Activated CD4-positive, alpha-beta T cell treated with anti-CD3 and anti-CD28 coated beads, Interleukin-2, amount 50 U/mL, for 4 hours (primary cell): ENCODE measurements at places on chromosomes 4 and X.

DNA sequence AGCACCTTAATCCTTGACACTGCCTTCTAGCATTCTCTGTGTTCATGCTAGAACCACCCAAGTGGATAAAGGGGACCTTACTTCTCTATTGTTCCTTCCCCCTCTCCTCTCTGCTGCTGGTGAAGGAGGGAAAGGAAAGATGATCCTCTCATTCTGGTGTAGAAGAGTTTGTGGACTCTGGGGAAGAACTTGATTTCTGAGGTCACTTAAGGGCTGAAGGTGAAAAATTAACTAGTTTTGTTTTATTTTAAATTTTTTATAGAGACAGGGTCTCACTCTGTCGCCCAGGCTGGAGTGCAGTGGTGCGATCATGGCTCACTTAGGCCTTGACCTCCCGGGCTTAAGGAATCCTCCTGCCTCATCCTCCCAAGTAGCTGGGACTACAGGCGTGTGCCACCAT is 29.8 kb downstream of the SMS start:
- DNase-seq = no peak

GRCh38 chrX:6917666-6918065 is 229.8 kb upstream of the STS start:
- DNase-seq = no peak

DNA sequence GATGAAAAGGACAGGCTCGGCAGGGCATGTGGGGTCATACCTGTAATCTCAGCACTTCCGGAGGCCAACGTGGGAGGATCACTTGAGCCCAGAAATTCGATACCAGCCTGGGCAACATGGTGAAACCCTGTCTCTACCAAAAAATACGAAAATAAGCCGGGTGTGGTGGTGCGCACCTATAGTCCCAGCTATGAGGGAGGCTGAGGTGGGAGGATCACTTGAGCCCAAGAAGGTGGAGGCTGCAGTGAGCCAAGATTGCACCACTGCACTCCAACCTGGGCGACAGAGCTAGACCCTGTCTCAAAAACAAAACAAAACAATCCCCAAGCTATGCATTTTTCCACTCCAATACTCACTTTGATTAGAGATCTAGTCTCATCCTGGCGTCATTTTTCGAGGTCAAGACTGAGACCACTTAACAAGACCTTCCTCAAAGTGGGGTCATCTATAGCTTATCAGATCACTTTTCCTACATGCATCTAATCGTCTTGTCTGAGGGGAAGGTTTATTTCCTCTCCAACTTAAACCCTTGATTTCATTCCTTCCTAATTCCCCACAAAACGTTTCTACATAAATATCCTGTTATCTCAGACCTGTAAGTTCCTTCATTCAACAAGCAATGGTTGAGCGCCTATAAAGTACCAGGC is 1.3 kb downstream of the NKAP start:
- DNase-seq = no peak

GRCh38 chr4:116537828-116538227 is 547.5 kb downstream of the TRAM1L1 start:
- DNase-seq = no peak

DNA sequence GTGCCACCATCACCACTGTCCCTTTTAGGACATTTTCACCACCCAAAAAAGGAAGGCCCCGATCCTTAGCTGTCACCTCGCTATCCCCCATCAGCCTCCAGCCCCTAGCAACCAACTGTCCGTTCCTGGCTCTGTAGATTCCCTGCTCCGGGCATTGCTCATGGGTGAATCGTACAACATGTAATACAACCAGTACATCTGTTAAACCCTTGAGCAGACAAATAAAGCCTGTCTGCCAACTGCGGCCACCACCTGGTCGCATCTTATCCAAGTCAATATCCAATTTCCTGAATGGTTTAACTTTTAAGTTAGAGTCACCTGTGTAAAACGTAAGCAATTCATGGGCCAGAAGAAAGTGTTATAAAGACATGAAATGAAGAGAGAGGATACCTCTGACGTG is 251.9 kb downstream of the AFAP1 start:
- no peak for DNase-seq

GRCh38 chrX:125520029-125520428 is 200.4 kb downstream of the TEX13C start:
- DNase-seq = no peak

GRCh38 chrX:136496186-136496763 is 1.1 kb upstream of the HTATSF1 start:
- no peak for DNase-seq

DNA sequence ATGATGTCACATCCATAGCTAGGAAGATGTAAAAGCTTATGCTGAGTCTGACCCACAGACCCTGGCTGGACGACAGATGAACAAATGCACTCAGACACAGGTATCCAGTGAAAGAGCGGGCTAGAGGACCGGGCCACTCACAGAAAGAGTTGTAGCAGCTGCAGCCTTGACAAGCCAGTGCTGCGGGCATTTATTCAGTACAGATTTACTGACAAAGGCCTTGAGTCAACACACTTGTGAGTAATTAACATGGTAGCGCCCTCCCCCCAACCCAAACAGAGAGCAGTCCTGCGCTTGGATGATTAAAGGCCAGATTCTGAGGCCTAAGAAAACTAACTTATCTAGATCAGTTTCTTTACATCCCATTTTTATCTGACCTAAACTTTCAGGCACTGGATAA is 244.6 kb downstream of the SPANXN4 start:
- no peak for DNase-seq
